GM23338 (cell line): ENCODE measurements at places on chromosomes 2 and 18. TPM values are rescaled to one million over a fixed set of nuclear protein-coding genes. Genes with fewer than 3 reads are reported as not detected.

Gene GRHL1
- total RNA-seq, result 2.5 and 4.2 TPM in 2 replicates

Gene AP1S3
- 25.5 and 26.2 TPM in 2 replicates for total RNA-seq

Gene CIB4
- total RNA-seq, result not detected in 2 replicates

Gene MFSD2B
- total RNA-seq, result 0.21 TPM in 1 of 2 replicates, not detected in the other

Gene ERFE
- 2.5 and 3.3 TPM in 2 replicates for total RNA-seq

Gene KCNF1
- 0.70 and 1.5 TPM in 2 replicates for total RNA-seq

DNA sequence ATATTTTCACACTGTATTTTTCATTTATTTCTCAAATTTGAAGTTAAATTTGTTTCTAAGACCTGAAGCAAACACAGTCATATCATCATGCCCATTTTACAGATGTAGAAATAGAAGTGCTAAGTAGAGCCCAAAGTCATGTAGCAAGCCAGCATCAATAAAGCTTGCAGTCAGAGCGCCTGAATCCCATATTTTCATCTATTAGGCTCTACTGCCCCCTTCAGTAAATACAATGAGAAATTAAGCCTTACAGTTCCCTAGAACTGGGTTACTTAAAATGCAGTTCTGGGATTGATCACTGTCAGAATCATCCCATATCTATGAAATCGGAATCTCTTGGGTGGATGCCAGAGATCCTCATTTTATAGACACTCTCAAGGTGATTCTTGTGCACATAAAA lies 419.9 kb downstream of the TGIF1 start:
- H3K27ac ChIP-seq, result no peak overlapping the region
- H3K4me3 ChIP-seq, result no peak overlapping the region
- no peaks in the 10 kb centered on the region for H3K27me3 ChIP-seq
- no peaks in the 10 kb centered on the region for H3K36me3 ChIP-seq

DNA sequence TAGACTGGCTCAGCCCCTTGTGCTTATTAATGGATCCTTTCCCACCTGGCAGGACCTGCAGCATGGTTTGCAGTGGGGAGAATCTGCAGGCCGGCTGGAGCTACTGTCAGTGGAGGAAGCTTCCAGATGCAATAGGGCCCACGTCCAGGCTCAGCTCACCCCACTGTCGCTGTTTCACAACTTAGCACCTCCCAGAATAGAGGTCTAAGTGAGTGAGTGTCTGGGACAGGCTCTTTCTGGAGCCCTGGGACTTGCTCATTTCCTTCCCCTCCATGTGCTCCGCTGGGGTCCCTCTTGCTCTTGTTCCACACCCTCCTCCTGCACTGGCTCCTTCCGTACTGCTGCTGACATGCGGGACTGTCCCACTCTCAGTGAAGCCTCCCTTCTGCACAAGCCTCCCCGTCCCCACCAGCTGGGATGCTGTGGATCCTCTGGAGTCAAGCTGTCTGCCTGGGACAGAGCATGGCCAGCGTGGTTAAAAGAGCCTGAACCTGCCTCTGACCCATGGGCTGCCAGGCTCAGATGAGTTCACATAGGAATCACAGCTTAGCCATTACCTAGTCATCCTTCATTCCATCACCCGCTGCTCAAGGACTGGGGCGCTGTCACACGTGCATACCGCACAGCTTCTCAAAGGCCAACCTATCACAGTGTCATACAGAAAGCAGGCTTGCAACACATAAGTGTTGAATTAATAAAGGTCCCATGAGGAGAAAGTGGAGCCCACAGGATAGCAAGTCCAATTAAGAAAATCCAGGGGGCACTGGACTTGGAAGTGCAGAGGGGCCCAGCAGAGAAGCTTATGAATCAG lies 135.9 kb downstream of the ACKR3 start:
- H3K36me3 ChIP-seq, result no peaks in the 10 kb centered on the region
- no peaks in the 10 kb centered on the region for H3K4me1 ChIP-seq
- no peak overlapping the region for H3K27ac ChIP-seq
- H3K4me3 ChIP-seq, result no peak overlapping the region
- DNase-seq, result no peak

GRCh38 chr2:204743393-204743960 lies 198.2 kb downstream of the PARD3B start:
- H3K27me3 ChIP-seq, result no peaks in the 10 kb centered on the region
- DNase-seq, result no peak
- no peak overlapping the region for H3K4me3 ChIP-seq

DNA sequence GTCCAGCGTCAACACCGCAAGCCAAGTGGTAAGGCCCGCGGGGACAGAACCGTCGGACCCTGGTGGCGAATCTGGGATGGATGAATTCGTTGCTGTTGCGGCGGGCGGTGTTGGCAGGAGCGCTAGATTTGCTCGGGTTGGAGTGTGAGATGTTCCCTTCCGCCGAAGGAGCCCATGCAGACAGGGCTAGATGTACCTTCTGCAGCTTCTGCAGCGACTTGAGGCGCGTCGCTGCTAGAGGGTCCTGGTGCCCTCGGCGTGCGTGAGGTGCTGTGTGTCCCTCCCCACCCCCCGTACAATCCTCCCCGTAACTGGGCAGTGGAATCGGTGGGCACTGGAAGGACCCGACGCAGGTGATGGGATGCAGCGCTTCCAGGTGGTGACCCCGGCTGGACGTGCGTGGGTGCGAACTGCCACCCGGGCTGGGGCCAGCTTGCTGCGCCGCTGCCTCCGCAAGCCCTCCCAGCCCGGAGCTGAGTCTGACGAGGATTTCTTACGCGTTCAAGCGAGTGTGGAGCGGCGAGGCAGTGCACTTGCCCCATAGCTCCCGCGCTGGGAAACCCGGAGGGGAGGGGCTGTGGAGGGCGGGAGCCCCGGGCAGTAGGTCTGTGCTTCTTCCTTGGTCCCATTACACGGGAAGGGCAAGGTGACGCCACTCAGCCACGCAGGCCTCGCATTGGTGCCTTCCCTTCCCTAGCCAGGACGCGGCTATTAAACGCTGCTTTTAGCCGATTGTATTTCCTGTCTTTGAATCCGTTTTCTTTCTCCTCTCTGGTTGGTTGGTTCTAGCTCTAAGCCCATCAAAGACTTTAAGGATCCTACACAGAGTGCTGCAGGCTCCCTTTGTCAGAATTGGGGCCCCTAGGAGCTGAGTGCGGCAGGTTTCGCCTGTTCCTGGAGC lies 34.2 kb downstream of the CHRNA1 start:
- DNase-seq, result peak; percentile 74
- H3K27me3 ChIP-seq, result peaks cover 30% of the 10 kb centered on the region

- no peaks in the 10 kb centered on the region for H3K27me3 ChIP-seq
- H3K4me3 ChIP-seq, result no peak overlapping the region
- H3K4me1 ChIP-seq, result peaks cover 1% of the 10 kb centered on the region
- H3K27ac ChIP-seq, result no peak overlapping the region
Observed at GRCh38 chr18:76569644-76570419, 74.8 kb upstream of the ZNF516 start.

- H3K4me1 ChIP-seq, result peaks cover 20% of the 10 kb centered on the region
- no peak for DNase-seq
- no peaks in the 10 kb centered on the region for H3K27me3 ChIP-seq
- no peak overlapping the region for H3K27ac ChIP-seq
- no peaks in the 10 kb centered on the region for H3K36me3 ChIP-seq
Observed at GRCh38 chr2:208807756-208808155, 401.2 kb downstream of the PTH2R start.

DNA sequence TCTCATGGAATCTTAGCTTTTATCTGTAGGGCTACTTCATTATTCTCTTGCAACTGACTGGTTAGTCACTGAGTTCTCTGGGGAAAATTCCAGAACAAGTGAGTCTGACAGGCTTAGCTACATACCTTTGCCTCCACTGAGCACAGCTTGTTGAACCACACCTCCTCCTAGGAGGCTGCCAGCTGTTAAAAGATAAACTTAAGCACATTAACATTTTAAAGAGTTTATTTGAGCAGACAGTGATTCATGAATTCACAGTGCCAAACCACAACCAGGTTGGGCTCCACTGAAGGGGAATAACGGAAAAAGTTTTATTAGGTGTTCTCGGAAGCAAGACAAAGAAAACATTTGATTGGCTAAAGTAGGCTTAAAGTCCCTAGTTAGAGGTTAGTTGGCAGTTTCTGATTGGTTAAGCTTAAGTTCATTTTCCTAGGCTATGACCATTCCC lies 12.5 kb upstream of the SLC38A11 start:
- DNase-seq, result peak; percentile 64
- H3K4me1 ChIP-seq, result no peaks in the 10 kb centered on the region
- H3K4me3 ChIP-seq, result no peak overlapping the region
- H3K27me3 ChIP-seq, result no peaks in the 10 kb centered on the region
- no peaks in the 10 kb centered on the region for H3K36me3 ChIP-seq
- no peak overlapping the region for H3K27ac ChIP-seq
